ENCODE measurements at places on chromosomes 1 and 21.

DNA sequence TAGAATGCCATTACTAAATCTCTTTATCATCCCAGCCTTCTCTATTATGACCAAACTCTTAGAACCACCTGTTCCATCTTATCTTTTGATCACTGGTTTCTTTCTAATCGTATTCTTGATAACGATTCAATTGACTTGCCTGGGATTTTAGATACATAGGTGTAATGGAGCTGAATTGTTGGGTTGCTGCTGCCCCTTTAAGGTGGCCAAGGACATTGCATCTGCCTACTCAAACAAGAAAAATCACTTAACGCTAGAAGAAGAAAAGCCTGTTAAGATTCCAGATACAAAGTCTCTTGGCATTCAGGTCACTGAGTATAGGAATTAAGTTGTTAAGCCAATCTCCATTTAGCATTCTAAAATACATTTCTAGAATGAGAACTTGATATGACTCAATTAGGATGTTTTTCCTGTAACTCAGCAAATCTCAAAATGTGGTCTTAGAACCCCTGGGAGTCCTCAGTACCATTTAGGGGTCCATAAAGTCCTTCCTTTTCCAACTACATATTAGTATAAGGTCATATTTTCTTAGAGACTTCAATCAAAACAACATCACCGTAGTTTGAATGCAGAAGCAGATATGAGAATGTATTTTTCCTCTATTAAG, 12.4 kb downstream of the NEXN start:
- H3K4me1 ChIP-seq: no peaks in the 10 kb centered on the region
- H3K27me3 ChIP-seq: peaks cover 2% of the 10 kb centered on the region
- no peak for DNase-seq
- no peak overlapping the region for H3K4me3 ChIP-seq
- no peak overlapping the region for H3K27ac ChIP-seq
- no peaks in the 10 kb centered on the region for H3K36me3 ChIP-seq

DNA sequence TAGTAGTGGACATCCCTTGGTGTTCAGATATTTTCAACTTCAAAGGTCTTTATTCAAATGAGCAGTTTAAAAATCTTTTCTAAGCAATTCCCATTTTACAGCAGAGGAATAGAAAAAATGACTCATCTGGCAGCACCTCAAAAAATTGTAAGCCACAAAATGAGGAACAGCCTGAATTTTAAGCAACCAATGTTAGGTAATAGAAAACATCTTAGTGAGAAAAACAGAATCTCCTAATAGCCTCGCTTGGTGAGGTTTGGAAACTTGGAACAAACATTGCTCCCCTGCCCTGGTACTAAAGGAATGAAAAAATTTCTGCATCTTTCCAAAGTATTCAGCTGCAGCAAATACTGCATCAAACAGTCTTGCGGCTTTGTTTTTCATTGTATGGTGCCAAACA, 264.4 kb downstream of the NTNG1 start:
- no peak for DNase-seq
- no peaks in the 10 kb centered on the region for H3K27me3 ChIP-seq
- H3K36me3 ChIP-seq: no peaks in the 10 kb centered on the region
- H3K4me3 ChIP-seq: no peak overlapping the region

- H3K27ac ChIP-seq: peak overlapping the region; percentile 82
- no peaks in the 10 kb centered on the region for H3K27me3 ChIP-seq
- peaks cover 61% of the 10 kb centered on the region for H3K4me1 ChIP-seq
- no peak for DNase-seq
- no peaks in the 10 kb centered on the region for H3K36me3 ChIP-seq
Observed at GRCh38 chr1:201507360-201507675, 395 bp upstream of the CSRP1 start.

DNA sequence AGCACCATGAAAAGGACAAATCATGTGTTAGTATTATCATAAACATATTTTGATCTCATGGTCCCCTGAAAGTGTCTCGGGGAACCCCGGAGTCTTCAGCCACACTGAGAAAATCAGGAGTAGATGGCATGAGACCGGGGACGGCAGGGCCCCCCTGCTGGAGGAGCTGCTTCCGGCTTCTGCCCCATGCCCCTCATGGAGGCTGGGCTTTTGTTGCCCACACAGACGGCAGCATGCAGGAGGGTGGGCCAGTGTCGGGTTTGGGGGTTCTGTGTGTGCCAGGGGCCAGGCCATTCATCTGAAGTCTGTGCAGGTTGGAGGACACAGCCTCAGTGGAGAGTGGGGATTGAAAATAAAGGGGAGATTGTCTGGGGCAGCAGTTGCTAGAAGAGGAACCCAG, 75.1 kb upstream of the CD34 start:
- no peak for DNase-seq
- H3K27me3 ChIP-seq: peaks cover 31% of the 10 kb centered on the region
- H3K4me3 ChIP-seq: no peak overlapping the region
- H3K36me3 ChIP-seq: no peaks in the 10 kb centered on the region

- no peak overlapping the region for H3K27ac ChIP-seq
- DNase-seq: no peak
- peaks cover 35% of the 10 kb centered on the region for H3K27me3 ChIP-seq
- H3K4me1 ChIP-seq: no peaks in the 10 kb centered on the region
- H3K36me3 ChIP-seq: no peaks in the 10 kb centered on the region
Observed at GRCh38 chr1:113255720-113256347, 134.5 kb upstream of the MAGI3 start.

- no peaks in the 10 kb centered on the region for H3K27me3 ChIP-seq
- peaks cover 75% of the 10 kb centered on the region for H3K36me3 ChIP-seq
- no peak for DNase-seq
- peaks cover 32% of the 10 kb centered on the region for H3K4me1 ChIP-seq
Observed at GRCh38 chr1:91701472-91701869, 184.5 kb downstream of the TGFBR3 start.

GRCh38 chr1:17011092-17011438, 663 bp downstream of the ATP13A2 start:
- H3K36me3 ChIP-seq: peaks cover 5% of the 10 kb centered on the region
- peaks cover 9% of the 10 kb centered on the region for H3K27me3 ChIP-seq
- no peak for DNase-seq
- peak overlapping the region; percentile 61 for H3K27ac ChIP-seq

GRCh38 chr1:235160383-235160956, 580 bp downstream of the RBM34 start:
- peak overlapping the region; percentile 98 for H3K4me3 ChIP-seq
- peak overlapping the region; percentile 95 for H3K27ac ChIP-seq
- H3K36me3 ChIP-seq: peaks cover 24% of the 10 kb centered on the region
- no peaks in the 10 kb centered on the region for H3K27me3 ChIP-seq
- no peak for DNase-seq

GRCh38 chr1:244435562-244436205, 16.0 kb downstream of the ADSS2 start:
- no peak for DNase-seq
- H3K4me1 ChIP-seq: peaks cover 22% of the 10 kb centered on the region
- H3K27me3 ChIP-seq: no peaks in the 10 kb centered on the region
- H3K4me3 ChIP-seq: no peak overlapping the region

GRCh38 chr1:52707927-52708655, 9.9 kb upstream of the COA7 start:
- peaks cover 2% of the 10 kb centered on the region for H3K27me3 ChIP-seq
- H3K4me1 ChIP-seq: peaks cover 9% of the 10 kb centered on the region
- DNase-seq: no peak
- H3K4me3 ChIP-seq: no peak overlapping the region

DNA sequence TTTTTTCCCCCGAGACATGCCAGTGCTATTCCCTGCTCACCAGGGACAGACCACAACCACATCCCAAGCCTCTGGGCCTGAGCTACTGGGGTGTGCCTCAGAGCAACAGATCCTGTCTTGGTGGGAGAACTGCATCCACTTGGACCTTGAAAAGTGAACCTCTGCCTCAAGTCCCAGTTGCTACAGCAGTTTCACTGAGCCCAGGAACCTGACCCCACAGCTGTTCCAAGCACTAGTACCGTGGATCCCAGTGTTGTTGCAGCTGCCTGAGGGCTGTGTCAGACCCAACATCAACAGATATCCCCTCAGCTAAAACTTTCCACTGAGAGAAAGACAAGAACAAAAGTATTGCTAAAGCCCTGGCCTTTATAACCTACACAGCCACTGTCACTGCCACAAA, 373.0 kb downstream of the PLPP3 start:
- H3K4me3 ChIP-seq: no peak overlapping the region
- H3K36me3 ChIP-seq: no peaks in the 10 kb centered on the region
- no peaks in the 10 kb centered on the region for H3K4me1 ChIP-seq
- no peak for DNase-seq
- H3K27me3 ChIP-seq: no peaks in the 10 kb centered on the region

DNA sequence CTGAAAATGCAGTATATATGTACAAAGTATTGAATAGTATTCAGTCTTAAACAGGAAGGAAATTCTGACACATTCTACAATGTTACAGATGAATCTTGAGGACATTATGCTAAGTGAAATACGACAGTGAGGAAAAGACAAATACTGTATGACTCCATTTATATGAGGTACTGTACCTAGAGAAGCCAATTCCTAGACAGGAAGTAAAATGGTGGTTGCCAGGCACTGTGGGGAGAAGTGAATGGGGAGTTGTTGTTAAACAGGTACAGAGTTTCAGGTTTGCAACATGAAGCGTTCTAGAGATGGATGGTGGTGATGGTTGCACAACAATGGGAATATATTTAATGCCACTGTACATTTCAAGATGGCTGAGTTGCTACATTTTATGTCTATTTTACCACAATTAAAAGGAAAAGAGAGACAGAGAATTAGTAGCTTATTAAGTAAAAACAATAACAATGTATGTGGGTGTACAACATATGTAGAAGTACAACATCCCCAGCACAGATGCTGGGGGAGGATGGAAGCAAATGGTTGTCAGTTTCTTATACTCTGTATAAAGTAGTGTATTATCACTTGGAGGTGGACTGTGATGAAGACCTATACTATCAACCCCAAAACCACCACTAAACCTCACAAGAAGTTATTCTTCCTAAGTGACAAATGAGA, 3.9 kb upstream of the RAB4A start:
- H3K36me3 ChIP-seq: peaks cover 9% of the 10 kb centered on the region
- no peak overlapping the region for H3K27ac ChIP-seq
- H3K27me3 ChIP-seq: no peaks in the 10 kb centered on the region
- H3K4me3 ChIP-seq: no peak overlapping the region

- H3K36me3 ChIP-seq: no peaks in the 10 kb centered on the region
- no peaks in the 10 kb centered on the region for H3K4me1 ChIP-seq
- H3K27ac ChIP-seq: no peak overlapping the region
- H3K27me3 ChIP-seq: no peaks in the 10 kb centered on the region
Observed at GRCh38 chr21:40754466-40754865, 92.5 kb downstream of the DSCAM start.

GRCh38 chr1:208809876-208810275, 565.7 kb upstream of the PLXNA2 start:
- DNase-seq: no peak
- H3K4me1 ChIP-seq: no peaks in the 10 kb centered on the region
- no peaks in the 10 kb centered on the region for H3K36me3 ChIP-seq
- H3K27me3 ChIP-seq: no peaks in the 10 kb centered on the region
- no peak overlapping the region for H3K27ac ChIP-seq
- H3K4me3 ChIP-seq: no peak overlapping the region

DNA sequence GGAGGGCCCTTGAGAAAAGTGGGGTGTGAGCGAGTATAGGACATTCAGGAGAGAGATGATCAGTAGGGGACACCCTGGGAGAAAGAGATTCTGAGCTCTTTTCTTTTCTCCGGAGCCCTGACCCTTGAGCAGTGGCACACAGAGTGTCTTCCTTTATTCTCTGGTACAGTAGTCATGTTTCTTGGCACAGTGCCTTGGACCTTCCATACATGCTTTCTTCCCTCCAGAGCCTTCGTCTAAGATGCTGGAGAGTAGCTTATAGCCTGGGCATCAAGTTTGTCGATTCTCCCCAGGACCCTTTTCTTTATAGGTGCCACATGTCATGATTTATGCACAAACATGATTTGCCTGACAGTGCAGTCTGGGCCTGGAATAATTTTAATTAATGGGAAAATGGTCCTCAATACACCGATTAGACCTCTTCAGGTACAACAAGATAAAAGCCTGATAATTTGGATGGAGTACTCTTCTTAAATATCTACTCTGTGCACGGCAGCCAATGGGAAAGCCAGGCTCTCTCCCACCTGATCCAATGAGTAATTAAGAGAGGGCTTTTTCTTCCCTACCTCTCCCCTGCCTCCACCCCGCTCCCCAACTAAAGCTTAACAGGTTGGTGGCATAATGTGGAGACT, at the start of gene TBX19:
Gene TBX19 (plus strand): TSS at position 582 of the 632 bp plus-strand sequence. CDS start 214 bp downstream, outside the sequence.
- H3K36me3 ChIP-seq: peaks cover 10% of the 10 kb centered on the region
- no peak within 1 kb of the TSS for H3K4me3 ChIP-seq
- no peak for DNase-seq
- no peaks in the 10 kb centered on the region for H3K27me3 ChIP-seq
- H3K27ac ChIP-seq: no peak within 1 kb of the TSS

- H3K36me3 ChIP-seq: no peaks in the 10 kb centered on the region
- no peak overlapping the region for H3K27ac ChIP-seq
- DNase-seq: no peak
Observed at GRCh38 chr1:230287674-230288315, 138.3 kb downstream of the PGBD5 start.

- peaks cover 2% of the 10 kb centered on the region for H3K27me3 ChIP-seq
- H3K4me3 ChIP-seq: peak overlapping the region; percentile 98
- H3K36me3 ChIP-seq: peaks cover 47% of the 10 kb centered on the region
- peak overlapping the region; percentile 87 for H3K27ac ChIP-seq
- H3K4me1 ChIP-seq: peaks cover 36% of the 10 kb centered on the region
- peak; percentile 63 for DNase-seq
Observed at GRCh38 chr1:109214695-109215623, 1.2 kb downstream of the SARS1 start.

GRCh38 chr1:1869469-1869868, 21.4 kb downstream of the GNB1 start:
- DNase-seq: no peak
- peaks cover 34% of the 10 kb centered on the region for H3K4me1 ChIP-seq
- H3K27me3 ChIP-seq: no peaks in the 10 kb centered on the region
- H3K27ac ChIP-seq: no peak overlapping the region
- no peak overlapping the region for H3K4me3 ChIP-seq

GRCh38 chr1:213531369-213532310, 456.1 kb upstream of the PROX1 start:
- no peak overlapping the region for H3K27ac ChIP-seq
- no peak overlapping the region for H3K4me3 ChIP-seq
- DNase-seq: no peak
- H3K4me1 ChIP-seq: no peaks in the 10 kb centered on the region

DNA sequence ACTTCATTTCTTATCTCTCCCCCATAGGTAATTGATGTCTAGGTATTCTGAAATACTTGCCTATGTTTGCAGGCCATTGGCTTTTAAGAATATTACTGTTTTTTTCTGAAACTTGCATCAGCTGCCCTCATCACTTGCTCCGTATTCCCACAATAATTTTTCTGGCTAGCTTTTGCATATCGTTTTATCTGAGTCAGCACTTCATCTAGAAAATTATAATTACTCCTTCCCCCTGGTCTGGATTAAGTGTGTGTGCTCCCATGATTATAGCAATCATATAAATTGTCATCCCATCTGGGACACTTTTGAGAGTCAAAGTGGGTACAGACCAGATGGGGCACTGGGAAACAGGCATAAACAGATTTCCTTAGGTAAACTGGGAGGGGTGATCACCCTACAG, 583.2 kb upstream of the B3GALT2 start:
- no peaks in the 10 kb centered on the region for H3K27me3 ChIP-seq
- peaks cover 2% of the 10 kb centered on the region for H3K4me1 ChIP-seq
- no peaks in the 10 kb centered on the region for H3K36me3 ChIP-seq
- no peak overlapping the region for H3K4me3 ChIP-seq
- no peak for DNase-seq

GRCh38 chr1:45488666-45489377, 2.1 kb downstream of the TESK2 start:
- no peak for DNase-seq
- H3K36me3 ChIP-seq: peaks cover 3% of the 10 kb centered on the region
- H3K27ac ChIP-seq: no peak overlapping the region
- H3K4me1 ChIP-seq: peaks cover 7% of the 10 kb centered on the region
